ENCODE measurements at places on chromosomes 4 and X.

DNA sequence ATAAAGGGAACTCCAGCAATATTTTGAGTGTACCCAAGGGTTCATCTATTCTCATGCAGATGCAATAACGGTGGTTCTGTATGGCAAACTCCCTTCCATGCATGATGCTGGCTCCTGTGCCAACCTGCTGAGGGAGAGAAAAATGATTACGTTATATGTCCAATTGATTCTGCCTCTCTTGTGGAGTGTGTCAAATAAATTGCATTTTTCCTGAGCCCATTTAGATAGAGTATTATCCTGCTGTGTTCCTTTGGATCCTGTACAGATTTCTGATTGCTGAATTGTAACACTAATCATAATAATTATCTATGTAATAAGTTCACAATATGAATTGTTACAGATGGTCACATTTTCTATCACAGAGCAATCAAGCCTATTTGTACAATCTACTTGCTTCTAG lies 821.7 kb downstream of the C4orf33 start:
- DNase-seq: no peak

- DNase-seq: no peak
These were observed 421.4 kb upstream of the DIPK2B start for GRCh38 chrX:45622042-45622423.

- no peak for DNase-seq
These were observed 254.2 kb upstream of the NWD2 start for GRCh38 chr4:36990128-36990872.

GRCh38 chr4:38818441-38818976 lies 13.9 kb upstream of the TLR1 start:
- no peak for DNase-seq

GRCh38 chr4:1366371-1367229 lies 19.6 kb downstream of the UVSSA start:
- no peak for DNase-seq

DNA sequence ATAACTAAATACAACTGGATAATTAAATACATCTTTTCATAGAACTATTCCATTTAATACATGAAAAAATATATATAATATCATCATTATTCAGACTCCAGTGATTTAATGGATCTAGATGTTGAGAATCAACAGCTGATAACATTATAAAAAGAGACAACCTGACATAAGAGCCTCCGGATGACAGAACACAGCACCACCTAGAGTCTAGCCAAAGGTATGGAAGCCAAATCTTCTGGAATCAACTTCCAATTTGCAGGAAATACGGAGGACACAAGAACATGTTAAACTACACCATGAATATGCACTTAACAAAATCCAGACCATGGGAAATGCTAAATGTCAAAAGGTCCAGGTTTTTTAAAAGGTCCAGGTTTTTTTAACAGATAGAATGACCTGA lies 55.0 kb downstream of the LRBA start:
- no peak for DNase-seq

- DNase-seq: no peak
These were observed 84.8 kb downstream of the PDE5A start for GRCh38 chr4:119543779-119544178.

DNA sequence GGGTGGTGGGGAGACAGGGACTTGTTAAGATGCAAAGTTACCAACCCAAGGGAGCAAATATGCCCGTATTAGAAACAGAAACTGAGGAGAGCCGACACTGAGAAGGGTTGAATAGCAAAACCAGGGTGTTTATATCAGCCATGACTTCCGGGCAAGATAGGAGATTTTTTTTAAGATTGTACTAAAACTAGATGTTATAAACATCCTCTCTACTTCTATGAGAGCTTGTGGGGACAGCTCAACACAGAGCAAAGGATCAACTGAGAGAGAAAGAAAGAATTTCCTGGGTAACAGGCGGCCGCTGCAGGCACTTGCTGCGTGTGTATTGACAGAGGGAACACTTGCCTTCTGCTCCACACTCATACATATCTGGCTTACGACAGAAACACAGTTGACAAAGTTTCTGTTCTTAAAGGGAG lies 49.1 kb upstream of the FBXW7 start:
- no peak for DNase-seq

- DNase-seq: no peak
These were observed 91.5 kb downstream of the PPP2R2C start for GRCh38 chr4:6380746-6381410.

- DNase-seq: no peak
These were observed 326.7 kb downstream of the BCOR start for GRCh38 chrX:39771089-39771488.

GRCh38 chr4:110033355-110034025 lies 120.8 kb downstream of the EGF start:
- DNase-seq: no peak

GRCh38 chr4:52840531-52841370 lies 21.4 kb upstream of the RASL11B start:
- no peak for DNase-seq

DNA sequence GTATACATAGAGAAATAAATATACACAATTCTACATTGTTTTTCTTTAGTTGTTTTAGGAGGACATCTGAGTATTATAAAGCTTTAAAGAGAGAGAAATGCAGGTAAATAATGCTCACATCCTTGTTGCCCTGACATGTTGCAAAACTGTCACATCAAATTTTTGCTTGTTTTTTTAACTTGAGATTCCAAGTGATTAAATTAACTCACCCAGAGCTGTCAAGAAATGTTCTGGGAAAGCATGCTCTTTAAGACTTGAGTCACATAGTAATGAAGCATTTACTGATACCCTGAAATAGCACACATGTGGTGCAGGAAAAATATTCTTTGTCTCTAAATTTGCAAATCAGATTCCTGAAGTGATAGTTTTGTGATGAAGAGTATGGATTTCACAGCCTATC lies 665.6 kb downstream of the FSTL5 start:
- DNase-seq: no peak

- DNase-seq: no peak
These were observed 2.5 kb upstream of the PDGFRA start for GRCh38 chr4:54226404-54227255.

- DNase-seq: no peak
These were observed 477.5 kb upstream of the TEX13C start for GRCh38 chrX:124842205-124842604.

GRCh38 chr4:16196482-16197393 lies 29.5 kb downstream of the TAPT1 start:
- no peak for DNase-seq

- DNase-seq: no peak
These were observed 576.4 kb upstream of the SLIT2 start for GRCh38 chr4:19675172-19675811.

GRCh38 chrX:16528620-16529019 lies 121.3 kb upstream of the S100G start:
- DNase-seq: no peak

- no peak for DNase-seq
These were observed 51.2 kb upstream of the RBMXL3 start for GRCh38 chrX:115138040-115138439.

- no peak for DNase-seq
These were observed 70.5 kb upstream of the CD99 start for GRCh38 chrX:2620576-2620975.

GRCh38 chr4:172124656-172125308 lies 311.6 kb downstream of the GALNTL6 start:
- no peak for DNase-seq

- no peak for DNase-seq
These were observed 6.3 kb upstream of the ACE2 start for GRCh38 chrX:15607067-15607466.

DNA sequence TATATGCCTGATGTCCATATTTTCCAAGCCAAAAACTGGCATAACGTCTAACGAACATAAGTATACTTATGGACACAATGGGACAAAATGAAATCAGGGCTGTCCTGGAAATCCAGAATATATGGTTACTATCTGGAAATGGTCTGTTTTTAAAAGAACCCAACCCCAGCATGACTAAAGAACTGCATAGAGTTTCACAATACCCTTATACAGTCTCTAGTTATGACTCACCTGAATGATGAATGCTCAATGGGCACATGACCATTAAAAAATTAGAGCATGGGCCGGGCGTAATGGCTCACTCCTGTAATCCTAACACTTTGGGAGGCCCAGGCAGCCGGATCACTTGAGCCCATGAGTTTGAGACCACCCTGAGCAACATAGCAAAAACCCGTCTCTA lies 31.8 kb downstream of the AMMECR1 start:
- DNase-seq: no peak

- DNase-seq: no peak
These were observed 13.0 kb downstream of the RAB9B start for GRCh38 chrX:103818842-103819619.

DNA sequence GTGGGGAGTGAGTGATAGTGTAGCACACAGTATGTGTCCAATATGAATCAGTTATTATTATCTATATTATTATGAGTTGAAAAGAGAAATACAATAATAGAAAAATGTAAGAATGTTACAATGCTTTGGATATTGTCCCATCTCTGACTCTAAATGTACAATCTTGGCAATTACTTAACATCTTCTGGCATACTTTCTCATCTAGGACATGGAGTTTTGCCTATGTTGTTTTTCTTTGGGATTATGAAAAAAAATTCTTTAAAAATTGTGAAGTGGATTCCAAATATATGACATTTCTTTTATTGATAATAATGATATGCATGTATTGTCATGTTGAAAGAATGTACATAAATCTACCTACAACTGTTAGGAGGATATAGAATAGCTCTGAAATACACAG lies 84.1 kb downstream of the TBCK start:
- DNase-seq: no peak

DNA sequence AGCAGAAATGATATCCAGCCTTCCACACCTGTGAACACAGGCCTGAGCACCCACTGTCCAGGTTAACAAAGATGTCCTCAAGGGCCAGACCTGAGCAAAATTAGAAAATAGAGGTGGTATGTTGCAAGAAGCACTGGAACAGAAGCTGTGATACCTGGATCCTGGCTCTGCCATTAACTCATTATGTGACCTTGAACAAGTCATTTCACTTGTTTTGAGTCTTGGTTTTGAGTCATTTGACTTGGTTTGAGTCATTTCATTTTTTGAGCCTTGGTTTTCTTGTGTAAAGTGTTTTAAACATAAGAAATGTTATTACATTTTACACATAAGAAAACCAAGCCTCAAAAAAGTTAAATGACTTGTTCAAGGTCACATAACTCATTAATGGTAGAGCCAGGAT lies 2.9 kb upstream of the NWD2 start:
- no peak for DNase-seq

GRCh38 chr4:184528051-184528450 lies 53.7 kb upstream of the IRF2 start:
- no peak for DNase-seq

GRCh38 chrX:20620306-20620705 lies 353.6 kb upstream of the RPS6KA3 start:
- no peak for DNase-seq

DNA sequence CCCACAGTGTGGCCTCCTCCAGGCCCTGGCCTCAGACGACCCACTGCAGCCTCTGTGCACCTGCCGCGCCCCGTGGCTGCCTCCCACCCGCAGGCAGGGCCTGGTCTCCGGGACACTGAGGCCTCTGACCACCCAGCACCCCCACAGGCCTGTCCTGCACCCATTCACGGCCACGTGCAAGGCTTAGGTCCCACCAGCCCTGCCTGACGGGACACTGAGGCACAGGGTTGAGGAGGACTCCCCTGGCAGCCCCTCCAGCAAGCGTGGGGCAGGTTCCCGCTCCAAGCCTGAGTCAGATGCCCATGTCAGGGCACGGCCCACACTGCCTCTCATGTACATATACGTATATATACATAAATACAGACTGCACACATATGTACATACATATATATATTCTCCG lies 23.5 kb downstream of the NELFA start:
- DNase-seq: peak; percentile 53

DNA sequence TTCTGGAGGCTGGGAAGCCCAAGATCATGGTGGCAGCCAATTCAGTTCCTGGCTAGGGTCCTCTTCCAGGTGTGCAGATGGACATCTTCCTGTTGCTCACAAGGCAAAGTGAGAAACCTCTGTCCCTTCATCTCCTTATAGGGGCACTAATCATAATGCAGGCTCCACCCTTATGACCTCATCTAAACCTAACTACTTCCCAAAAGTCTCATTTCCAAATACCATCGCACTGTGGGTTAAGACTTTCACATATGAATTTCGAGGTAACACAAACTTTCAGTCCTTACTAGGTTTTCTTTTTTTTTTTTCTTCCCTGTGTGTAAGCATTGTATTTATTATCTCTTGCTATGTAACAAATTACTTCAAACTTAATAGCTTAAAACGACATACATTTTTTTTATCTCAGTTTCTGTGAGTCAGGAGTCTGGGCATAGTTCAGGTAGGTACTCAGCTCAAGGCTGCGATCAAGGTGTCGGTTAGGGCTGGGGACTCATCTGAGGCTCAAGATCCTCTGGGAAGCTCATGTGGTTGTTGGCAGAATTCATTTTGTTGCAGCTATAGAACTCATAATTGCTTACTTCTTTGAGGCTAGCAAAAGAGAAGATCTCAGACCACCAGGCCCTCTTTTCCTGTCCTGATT lies 204.7 kb upstream of the STK26 start:
- DNase-seq: no peak

DNA sequence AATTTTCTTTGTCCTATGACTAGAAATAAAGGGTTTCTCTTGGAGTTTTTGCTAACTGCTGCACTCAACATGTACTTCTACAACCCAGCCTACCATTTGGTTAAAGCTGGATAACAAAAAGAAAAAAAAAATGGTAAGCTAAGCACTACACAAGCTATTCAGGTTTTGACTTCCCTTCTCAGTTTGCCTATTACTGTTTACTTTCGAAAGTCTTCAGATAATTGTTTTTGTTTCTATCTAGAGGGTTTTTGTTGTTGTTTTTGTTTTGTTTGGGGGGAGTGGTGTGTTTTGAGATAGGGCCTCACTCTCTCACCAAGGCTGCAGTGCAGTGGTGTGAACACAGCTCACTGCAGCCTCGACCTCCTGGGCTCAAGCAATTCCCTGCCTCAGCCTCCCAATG lies 46.6 kb downstream of the CLOCK start:
- DNase-seq: no peak

- DNase-seq: no peak
These were observed 9.0 kb downstream of the LRPAP1 start for GRCh38 chr4:3523146-3523627.

- DNase-seq: no peak
These were observed 2.6 kb upstream of the PRPS1 start for GRCh38 chrX:107625739-107626138.

GRCh38 chrX:152588206-152588605 lies 49.5 kb upstream of the GABRQ start:
- no peak for DNase-seq

GRCh38 chr4:129823105-129823504 lies 727.2 kb downstream of the C4orf33 start:
- DNase-seq: no peak

- DNase-seq: no peak
These were observed 3.0 kb downstream of the BMP15 start for GRCh38 chrX:50913520-50913919.

GRCh38 chr4:21652508-21653231 lies 295.9 kb downstream of the KCNIP4 start:
- DNase-seq: no peak

DNA sequence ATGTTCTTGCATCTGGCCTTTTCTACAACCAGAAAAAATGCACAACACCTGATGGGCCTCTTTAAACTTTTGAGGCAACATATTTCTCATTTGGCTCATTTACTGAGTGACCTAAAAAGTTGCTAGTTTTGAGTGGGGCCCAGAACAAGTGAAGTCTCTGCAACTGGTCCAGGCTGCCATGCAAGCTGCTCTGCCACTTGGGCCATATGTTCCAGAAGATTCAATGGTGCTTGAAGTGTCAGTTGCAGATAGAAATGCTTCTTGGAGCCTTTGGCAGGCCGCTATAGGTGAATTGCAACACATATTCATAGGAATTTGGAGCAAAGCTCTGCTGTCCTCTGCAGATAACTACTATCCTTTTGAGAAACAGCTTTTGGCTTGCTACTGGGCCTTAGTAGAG lies 66.4 kb upstream of the RLIM start:
- no peak for DNase-seq

Measured in coronary artery (tissue), 2 donors.